ENCODE measurements at places on chromosomes 3 and 15.

- DNase-seq, result peak; percentile 87
Observed at GRCh38 chr3:17605032-17605431, 137.4 kb downstream of the TBC1D5 start.

DNA sequence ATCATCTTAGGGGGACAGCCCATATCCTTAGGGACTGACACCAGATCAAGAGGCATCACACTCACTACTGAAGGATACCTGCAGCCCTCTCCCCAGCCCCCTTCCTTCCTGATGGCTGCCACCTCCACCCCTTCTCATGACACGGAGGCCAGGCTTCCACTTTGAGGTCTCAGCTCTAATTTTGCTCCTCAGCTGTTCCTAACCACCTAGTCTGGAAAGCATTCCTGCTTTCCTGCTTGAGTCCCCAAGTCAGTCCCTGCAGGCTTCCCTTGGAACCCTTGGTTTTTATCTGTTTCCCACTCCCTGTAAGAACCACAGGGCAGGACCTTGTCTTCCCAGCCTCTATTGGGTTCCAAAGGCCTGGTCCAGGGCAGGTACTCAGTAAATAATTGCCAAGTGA, 3.2 kb downstream of the C3orf18 start:
- no peak for DNase-seq

- no peak for DNase-seq
Observed at GRCh38 chr3:190552969-190553759, 39.3 kb downstream of the IL1RAP start.

DNA sequence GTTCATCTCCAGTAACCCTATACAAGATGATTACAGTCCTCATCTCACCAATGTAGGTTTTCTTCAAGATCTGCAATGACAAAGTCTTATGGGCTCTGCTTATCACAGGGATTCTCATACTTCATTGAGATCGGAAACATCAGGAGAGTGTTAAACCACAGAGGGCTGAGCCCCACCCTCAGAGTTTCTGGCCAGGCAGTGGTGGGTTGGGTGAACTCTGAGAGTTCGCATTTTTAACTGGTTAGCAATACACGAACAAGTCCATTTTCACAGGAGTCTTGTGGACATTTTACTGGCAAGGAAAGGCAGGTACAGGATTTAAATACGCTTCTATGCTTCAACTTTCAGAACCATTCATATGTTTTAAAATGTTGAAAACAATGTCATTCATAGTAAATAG, 366.7 kb upstream of the ROBO2 start:
- no peak for DNase-seq

DNA sequence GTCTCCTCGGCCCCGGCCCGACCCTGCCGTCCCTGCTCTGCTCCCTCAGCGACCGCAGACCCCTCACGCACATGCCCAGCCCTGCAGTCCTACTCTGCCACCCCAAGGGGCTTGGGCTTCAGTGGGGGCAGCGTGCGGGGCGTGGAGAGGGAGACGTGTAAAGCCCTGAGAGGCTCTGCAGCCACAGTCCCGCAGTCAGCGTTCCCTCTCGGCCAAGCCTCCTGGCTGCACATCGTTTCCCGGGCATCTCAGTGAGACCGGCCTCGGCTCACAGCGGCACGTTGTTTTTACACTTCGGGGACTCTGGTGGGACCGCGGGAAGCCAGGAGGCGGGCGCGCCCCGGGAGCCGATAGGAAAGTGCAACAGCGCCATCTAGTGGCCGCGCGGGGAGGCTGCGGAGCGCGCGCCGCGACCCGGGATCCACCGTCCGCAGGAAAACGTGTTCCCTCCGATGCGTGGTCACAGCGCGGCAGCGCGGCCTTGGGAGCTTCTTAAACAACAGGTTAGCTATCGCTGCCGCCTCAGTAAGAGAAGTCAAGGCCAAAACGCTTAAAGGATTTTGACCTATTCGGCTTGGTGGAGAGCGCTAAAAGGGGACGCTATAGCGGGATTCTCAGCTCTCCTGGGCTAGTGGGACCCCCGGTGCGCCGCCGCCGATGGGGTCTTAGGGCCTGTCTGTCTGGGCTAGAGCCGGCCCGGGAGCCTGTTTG, 226.8 kb upstream of the IGF1R start:
- peak; percentile 48 for DNase-seq

DNA sequence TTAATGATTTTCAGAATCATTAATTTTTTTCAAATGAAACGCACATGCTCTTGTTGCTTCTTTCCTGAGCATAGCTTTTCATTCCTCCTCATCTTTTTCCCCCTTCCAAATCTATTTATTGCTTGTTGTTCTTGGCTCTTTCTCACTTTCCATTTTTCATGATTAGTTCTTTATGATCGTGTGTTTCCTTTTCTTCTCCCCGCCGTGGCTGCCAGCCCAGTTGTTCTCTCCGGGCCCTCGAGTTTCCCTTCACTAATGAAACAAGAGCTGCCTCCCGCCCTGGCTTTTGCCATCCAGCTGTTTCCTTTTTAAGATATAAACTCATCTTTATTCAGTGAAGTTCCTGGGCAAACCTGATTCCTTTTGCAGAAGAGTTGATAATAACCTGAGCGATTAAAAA, 170.2 kb upstream of the NR2F2 start:
- DNase-seq, result peak; percentile 14

All from fibroblast of skin of abdomen (primary cell).